ENCODE measurements at places on chromosomes 11 and 22. TPM values are rescaled to one million over a fixed set of nuclear protein-coding genes. Genes with fewer than 3 reads are reported as not detected.

CABP4 gene
- 1.6 TPM for total RNA-seq

DNA sequence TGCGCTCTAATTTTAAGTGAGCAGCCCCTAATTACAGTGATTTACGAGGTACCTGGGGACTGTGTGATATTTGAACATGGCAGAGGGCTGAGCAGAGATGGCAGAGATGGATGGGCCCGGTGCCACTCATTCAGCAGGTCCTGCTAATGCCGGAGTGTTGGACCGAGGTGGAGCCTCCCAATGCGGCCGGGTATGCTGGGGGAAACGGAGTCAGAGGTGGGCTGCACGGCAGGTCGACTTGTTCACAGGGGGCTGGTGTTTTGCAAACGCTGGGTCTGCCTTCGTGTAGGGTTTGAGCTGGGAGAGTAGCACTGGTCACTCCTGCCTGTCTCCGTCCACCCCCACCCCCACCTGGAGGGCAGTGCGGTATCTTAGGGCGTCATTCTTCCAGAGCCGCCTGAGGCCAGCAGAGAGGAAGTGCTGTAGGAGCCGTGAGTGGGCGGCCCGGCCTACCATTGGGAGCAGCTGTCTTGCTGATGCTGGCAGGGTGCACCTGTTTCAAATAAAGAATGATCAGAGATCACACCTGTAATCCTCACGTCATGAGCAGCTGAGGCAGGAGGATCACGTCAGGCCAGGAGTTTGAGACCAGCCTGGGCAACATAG, 122.6 kb downstream of the IGLL1 start:
- no peak for DNase-seq

DNA sequence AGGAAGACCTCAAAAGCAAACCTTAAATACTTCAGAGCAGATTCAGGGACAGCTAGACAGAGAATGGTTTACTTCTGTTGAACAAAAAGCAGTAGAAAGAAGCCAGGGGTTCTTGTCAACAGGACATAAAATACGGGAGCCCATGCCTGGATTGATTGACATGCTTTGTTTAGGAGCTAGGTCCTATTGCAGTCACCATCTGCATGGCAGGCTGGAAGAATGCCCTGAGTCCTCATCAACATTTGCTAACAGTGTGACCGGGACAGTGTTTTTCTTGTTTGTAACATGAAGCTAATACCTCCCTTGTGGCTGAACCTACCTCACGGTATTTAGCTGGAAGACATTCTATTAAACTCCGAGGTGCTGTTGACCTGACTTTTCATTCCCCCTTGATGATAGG, 225.4 kb downstream of the NTM start:
- no peak for DNase-seq

- DNase-seq, result peak; percentile 70
Measured at GRCh38 chr11:128506999-128507611, 80.3 kb downstream of the ETS1 start.

DNA sequence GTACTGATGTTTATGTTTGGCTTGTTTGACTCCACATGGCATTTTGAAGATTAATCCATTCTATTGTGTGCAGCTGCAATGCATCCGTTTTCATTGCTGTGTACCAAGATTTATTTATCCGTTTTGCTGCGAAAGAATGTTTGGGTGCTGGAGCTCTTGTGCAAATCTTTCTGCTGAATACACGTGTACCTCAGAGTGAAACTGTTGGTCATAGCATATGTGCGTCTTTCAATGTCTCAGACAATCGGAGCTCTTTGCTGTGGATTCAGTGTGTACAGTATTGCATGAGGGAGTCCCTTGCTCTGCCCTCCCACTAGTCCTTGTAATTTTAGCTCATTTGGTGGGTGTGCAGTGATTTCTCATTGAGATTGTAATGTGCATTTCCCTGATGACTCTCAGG, 545.4 kb downstream of the TBC1D22A start:
- no peak for DNase-seq

All from Caki2 (cell line).